NCI-H345 (cell line): ENCODE measurements at places on chromosomes 1 and 21.
A peak's percentile ranks its signal among the peaks of the same experiment; 100 is the strongest.

DNA sequence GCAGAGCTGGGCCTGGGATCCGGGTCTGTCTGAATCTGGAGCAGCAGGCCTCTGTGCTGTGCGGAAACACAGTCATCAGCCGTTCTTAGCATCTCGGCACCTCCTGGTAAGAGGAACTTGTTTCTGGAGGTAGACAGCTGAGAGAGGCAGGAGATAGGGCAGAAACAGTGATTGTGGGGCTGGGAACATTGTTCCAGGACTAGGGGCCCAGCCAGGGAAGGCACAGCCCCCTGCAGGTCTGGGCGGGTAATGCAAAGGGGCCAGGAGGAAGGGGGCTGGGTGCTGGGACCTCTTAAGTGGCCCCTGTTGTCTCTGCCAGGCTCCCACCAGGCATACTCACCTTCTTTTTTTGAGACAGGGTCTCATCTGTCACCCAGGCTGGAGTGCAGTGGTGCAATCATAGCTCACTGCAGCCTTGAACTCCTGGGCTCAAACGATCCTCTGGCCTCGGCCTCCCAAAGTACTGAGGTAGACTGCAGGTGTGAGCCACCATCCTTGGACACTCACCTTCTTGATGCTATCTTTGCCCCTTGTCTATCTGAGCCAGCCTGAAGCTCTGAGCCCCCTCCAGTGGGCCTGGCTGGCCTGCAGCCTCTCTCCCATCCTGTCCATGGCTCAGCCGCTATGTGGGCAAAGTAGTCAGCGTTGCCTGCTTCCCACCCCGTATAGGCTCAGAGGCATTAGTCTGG is 134.3 kb upstream of the ZBTB40 start:
- DNase-seq, result no peak

DNA sequence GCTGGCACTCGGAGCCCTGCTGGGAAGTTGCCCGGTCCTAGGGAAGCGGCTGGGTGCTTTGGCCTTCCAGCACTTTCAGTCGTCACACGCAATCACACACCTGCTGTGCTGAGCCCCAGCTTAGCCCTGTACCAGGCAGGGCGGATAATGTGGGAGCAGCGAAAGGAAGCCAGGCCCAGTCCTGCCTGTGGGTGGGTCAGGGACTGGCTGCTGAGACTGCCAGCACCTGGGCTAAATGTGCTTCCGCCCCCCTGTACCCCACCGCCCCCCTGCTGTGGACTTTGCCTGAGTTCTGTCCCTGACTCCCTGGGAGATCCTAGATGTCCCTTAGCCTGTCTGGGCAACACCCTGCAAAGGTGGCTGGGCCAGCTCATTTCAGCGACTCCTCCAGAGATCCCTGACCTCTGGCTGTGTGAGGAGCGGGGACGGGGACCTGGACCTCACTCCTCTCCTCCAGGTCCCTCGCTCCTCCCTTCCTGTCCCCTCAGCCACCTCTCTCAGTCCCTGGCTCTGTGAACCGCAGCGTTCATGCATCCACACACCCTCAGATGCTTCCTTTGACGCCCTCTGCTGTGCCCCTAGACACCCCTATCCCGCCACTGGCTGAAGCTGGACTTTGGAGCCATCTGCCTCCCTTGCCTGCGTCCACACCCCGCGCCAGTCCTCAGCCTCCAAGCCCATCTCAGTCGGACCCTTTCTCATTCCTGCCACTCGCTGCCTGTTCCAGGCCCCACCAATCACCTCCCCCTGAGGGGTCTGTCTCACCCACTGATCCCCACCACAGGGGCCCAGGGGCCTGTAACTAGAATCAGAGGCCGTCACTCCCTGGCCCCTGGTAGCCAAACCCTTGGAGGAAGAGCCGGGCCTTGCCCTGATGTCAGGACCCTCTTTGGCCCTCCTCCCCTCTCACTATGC is 1.4 kb downstream of the MMEL1 start:
- no peak for DNase-seq

DNA sequence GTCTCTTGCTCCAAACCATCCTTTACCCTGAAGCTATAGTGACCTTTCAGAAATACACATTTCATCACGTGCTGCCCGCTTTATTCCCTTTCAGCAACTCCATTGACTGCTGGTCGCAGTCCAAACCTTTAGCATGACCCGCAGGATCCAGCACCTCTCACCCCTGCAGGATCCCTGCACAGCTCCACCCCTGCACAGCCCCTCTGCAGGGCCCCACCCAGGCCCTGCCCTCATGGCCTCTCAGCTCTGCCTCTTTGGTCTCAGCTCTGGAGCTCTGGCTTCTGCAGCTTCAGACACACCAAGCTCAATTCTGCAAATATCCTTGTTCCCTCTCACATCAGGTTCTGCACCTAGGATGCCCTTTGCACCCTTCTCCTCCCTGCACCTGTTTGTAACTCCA is 264.9 kb upstream of the C1orf174 start:
- DNase-seq, result no peak

- no peak for DNase-seq
Observed at GRCh38 chr1:117433943-117434342, 66.7 kb downstream of the MAN1A2 start.

GRCh38 chr1:6959491-6959890 is 174.2 kb downstream of the CAMTA1 start:
- no peak for DNase-seq

DNA sequence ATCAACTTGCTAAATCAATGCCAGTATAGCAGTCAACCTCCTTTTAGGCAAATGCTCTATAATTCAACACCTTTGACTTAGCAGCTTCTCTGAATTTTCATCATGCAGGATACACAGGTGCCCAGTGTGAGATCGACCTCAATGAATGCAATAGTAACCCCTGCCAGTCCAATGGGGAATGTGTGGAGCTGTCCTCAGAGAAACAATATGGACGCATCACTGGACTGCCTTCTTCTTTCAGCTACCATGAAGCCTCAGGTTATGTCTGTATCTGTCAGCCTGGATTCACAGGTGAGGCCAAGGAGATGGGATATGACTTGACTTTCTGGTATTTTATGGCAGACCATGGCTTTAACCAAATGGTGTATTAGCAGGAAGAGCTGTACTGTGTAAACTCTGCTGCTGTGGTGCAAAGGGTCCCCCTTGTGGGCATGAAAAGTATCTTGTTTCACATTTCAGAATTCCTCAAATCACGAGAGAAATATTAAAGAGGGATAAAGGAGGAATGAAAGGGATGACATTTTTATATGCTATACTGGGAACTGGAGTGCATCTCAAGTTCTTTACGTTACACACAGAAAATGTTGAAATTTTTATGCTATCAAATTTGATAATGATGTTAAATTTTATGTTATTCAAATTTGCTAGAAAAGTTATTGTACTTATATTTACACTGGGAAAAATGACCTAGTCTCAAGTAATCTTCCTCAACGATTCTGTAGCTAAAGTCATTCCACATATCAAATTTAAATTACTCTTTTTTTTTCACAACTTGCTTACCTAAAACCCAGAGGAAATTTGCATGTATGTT is 88.9 kb downstream of the CRB1 start:
- peak; percentile 38 for DNase-seq

DNA sequence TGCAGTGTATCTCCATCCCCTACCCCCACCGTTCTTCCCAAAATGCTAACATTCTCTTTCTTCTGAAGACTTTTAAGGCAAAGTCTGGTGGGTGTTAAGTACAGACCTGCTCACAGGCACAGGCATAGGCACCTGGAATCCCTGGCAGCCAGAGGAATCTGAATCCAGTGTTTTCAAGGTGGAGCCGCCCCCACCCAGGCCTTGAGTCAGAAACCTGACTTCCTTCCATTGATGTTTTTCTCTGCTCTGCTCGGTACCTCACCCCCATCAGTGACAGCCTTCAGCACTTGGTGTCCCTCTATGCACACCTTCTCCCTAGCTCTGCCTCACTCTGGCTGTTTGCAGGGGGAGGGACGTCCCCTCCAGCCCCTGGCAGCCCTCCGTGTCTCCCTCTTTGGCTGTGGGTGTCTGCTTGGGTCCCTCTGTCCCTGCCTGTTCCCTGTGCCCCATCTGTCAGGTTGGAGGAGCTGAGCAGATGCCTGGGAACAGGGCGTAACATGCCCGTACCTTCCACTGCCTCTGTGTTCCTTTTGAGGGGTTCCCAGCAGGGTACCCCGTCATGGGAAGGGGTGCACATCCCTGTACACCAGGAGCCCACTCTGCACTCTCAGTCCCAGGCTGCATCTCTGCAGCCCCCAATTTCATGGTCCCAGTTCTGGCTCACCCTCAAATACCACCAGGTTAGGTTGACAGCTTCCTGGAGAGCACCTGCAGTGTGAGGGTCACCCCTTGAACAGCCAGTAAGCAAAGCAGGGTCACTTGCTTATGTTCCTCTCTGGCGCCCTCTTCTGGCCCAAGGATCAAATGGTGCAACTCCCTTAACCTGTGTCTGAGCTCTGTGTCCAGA is 6.7 kb downstream of the NCDN start:
- DNase-seq, result peak; percentile 59
